Right cardiac atrium (tissue), 5 donors: ENCODE measurements at places on chromosomes 11 and 22. TPM values are rescaled to one million over a fixed set of nuclear protein-coding genes. Genes with fewer than 3 reads are reported as not detected.

DNA sequence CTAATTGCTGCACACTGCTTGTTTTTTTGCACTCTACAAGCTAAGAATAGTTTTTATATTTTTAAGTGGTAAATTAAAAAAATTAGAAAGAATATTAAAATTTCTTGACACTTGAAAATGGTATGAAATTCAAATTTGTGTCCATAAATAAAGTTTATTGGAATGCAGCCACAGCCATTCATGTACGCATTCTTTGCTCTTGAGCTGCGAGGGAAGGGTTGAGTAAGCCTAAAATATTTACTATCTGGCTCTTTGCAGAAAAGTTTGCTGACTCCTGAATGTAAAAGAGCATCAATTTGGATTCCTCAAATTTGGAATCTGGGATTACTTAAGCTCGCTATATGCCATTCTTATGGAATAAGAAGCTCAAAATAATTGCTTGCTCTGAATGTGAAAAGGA lies 3.4 kb upstream of the ADAMTS8 start:
- DNase-seq = no peak

LRRC55 gene
- 0.09 TPM for total RNA-seq

GRCh38 chr11:8258784-8259183 lies 4.9 kb downstream of the LMO1 start:
- DNase-seq = no peak

GRCh38 chr22:23803001-23803819 lies 16.4 kb downstream of the SMARCB1 start:
- peak; percentile 20 for DNase-seq

DNA sequence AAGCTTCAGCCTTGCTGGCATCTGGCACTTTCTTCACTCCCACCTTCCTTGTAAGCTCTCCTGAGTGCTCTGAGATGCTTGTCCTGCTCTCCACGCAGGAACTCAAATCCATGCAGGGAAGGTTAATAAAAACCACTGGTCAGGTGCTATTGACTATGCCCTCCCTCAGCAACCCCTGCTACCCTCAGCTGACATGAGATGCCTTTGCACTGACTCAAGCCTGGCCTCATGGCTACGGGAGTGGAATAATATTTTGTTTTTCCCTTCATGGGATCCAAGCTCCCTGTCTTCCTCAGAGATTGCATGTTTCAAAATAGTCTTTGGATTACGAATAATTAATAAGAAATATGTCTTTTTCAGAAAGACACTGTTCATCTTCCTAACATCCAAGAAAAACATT lies 31.7 kb upstream of the ABCC8 start:
- no peak for DNase-seq

QSER1 gene
- 20.4 TPM for total RNA-seq

DNA sequence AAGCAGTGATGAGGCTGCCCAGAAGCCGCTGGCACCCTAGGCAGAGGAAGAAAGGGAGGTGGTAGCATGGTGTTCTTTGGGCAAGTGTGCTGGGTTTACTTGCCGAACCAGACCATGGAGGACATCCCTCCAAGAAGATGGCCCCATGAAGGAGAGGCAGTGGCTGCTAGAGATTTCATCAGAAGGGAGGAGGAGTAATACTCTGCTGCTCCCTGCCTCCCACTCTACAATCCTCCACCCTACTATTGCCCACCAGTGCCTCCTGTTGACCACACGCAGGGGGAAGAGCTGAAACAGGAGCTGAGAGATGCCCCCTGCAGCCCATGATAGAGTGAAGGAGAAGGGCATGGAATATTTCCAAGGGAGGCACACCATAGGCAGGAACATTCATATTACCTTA lies 51.0 kb upstream of the PRSS23 start:
- no peak for DNase-seq

DNA sequence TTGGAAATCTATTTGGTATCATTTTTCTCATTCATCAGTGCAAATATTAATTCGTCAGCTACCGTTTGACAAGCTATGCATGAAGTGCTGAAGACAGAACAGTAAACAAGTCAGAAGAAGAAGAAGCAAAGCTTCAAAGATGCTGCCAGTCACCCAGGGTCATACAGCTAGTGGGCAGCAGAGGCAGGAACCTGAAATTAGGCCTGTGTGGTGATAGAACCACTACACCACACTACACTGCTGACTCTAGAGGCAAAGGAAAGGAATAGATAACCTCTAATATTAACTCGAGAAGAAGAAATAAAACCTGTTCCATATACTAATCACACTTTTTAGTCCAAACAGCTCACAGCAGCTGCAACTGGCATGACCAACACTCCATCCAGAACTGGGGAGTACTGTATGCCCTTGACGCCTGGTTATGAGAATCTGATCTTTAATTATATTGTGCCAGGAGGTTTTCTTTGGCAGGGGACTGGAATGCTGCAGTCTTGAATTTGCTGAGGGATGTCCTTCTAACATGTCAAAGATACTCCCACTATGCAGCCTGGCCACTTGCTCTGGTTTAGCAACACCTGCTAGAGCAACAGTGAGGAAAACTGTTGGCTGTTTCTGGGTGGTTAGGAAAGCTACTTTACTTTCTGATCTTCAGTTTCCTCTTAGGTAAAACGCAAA lies 73.0 kb downstream of the PAK1 start:
- DNase-seq = no peak

DNA sequence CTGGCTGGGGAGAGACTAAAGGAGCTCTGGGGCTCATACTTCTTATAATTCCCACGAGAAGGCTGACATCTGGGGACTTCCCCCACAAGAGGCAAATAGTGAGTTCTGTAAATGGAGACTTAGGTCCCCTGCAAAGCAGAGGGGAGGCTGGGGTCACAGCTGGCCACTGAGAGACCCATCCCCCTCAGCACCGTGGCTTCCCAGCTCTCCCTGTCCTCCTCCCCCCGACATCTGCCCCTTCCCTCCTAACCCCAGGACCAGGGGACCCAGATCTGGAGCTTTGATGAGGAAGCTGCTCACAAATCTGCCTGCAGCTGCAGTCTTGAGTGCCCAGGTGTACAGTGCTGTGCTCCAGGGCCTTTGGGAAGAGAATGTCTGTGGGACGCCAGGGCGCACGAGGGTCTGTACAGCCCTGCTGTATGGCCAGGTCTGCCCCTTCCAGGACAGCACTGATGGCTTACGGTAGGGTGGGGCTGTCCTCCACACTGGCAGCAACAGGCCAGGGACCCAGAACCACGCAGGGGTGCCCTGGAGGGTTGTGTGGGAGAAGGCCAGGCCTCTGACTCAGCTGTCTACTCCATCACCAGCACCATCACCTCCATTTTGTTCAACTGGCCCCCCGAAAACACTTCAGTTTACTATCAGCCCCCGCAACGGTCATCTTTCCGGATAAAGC lies 1.1 kb downstream of the RGL4 start:
- DNase-seq = no peak

DNA sequence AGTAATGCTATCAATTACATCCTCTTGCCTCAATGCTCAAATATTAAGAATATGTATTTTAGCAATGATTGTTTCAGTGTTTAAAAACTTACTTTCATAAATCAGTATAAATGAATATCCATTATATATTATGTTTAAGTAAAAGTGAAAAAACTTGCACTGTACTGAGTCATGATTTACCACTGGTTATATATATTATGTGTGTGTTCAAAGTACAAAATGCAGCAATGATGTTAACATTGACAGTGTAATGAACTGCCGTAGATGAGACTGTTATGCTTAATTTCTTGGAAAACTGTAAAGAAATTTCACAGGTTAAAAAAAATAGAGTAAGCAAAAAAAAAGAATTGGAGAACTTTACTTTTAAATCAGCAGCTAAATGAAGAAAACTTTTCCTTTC lies 8.7 kb downstream of the LIN7C start:
- no peak for DNase-seq

GRCh38 chr22:26800858-26801257 lies 143.5 kb downstream of the MIAT start:
- no peak for DNase-seq

DDI1 gene
- not detected for total RNA-seq

DNA sequence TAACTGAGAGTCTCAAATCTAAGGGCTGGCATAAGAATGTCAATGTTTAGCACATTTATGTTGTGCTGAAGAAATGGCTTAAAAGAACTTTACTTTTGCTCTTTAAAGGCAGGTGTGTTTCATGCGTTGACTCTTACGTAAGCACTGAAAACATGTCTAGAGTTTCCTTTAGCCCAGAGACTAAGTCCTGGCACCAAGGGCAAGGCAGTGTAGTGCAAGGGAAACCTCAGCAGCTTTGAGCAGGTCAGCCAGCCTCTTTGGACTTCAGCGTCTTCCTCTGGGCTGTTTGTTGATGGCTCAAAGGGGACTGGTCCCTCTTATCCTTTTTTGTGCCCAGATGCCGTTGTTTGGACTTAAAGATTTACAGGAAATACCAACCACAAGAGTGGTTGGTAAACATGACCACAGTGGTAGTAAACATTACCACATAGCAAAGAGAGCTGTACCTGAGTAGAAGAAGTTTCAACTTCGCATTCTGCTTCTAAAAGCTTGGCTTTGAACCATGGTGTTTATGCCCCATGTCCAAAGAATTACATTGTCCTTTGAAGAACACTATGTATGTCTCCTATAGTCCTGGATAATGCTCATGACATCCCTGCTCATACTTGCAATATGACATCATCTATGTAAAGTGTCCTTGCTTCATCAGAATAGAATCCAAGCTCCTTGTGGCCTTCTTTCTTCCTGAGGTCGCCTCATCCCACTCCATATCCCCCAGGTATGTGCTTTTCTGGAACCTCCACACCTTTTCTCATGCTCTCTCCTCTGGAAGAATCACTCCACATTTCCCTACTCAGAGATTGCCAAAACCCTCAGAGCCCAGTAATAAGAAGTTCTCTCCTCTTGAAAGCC lies 23.5 kb downstream of the TENM4 start:
- no peak for DNase-seq

DNA sequence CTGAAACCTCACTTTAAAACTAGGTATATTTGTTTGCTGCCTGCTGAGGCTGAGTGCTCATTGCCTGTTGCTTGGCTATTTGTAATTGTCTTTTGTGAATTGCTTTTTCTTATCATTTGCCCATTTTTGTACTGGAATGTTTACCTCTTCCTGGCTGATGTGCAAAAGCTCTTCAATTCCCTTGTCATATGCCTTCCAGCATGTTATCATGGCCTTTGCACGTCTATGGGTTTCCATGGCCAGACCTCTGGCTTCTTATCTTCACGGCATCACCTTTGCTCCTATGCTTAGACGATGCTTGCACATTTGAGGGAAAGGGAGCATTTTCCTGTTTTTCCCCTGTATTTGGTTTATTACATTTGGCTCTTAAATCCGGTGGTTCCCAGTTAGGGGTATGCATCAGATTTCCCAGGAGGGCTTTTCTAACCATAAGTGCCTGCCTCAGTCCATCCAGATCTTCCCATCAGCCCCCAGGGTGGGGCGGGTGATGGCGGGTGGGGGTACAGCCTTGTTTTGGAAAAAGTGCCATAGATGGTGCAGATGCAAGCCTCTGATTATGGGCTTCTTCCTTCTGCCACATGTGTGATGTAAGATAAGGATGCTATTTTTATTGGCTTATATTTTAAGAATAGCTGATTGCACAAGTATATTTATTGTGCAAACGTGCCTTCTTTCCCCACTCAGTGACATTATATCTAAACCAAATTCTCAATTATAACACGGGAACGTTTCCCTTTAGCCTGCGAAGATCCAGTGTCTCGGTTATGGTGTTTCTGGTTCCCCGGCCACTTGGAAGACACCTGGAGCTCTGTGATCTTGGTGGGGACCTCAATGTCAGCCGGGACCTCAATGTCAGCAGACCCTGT lies 70.6 kb upstream of the SEPTIN5 start:
- DNase-seq = no peak

DNA sequence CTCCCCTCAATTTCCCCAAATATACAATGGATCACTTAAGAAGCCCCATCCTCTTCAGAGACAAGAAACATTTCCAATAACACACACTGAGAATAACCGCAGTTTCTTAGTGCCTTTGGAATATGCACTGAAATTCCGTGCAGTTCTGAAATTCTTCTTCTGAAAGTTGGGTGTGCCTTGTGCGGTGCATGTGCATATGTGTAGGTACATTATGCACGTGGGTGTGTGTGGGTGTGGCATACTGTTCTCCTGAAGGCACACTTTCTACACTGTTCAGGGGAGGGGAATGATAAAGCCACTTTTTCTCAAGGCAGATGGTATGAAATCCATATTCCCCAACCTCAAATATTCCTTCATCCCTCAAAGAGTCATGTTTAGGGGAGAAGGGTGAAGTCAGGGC lies 1.7 kb downstream of the EXPH5 start:
- DNase-seq = no peak

C11orf52 gene
- 2.7 TPM for total RNA-seq

OOSP3 gene
- total RNA-seq = not detected

OR8D1 gene
- not detected for total RNA-seq

GRCh38 chr11:36822829-36823228 lies 224.8 kb upstream of the RAG2 start:
- no peak for DNase-seq

GRCh38 chr11:112196519-112197087 lies 21.3 kb downstream of the BCO2 start:
- DNase-seq = no peak

DNA sequence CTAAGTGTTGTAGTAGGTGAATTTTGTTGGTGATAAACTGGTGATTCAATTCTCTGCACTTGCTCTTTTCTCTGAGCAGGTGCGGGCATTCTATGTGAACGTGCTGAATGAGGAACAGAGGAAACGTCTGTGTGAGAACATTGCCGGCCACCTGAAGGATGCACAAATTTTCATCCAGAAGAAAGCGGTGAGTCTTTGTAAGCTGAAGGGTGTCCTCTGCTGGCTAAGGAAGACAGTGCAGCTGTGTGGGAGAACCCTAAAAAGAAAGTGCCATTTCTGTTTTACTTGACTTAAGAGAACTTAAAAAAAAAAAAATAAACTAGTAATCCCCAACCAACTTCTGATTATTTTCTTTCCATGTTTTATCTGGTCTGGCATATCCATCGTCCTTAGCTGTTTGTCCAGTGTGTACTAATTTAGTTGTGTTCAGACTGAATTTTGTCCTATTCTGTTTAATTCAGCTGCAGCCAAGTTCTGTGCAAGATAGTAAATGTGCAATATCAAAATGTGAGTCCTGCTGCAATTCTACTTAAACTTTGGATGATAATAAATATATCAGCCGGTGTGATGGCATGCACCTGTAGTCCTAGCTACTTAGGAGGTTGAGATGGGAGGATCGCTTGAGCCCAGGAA lies 29.6 kb downstream of the CAT start:
- no peak for DNase-seq

POTEH gene
- not detected for total RNA-seq

BTG4 gene
- not detected for total RNA-seq

GRCh38 chr11:111426617-111427016 lies 47.5 kb upstream of the POU2AF1 start:
- DNase-seq = no peak
